ENCODE measurements at places on chromosomes 7 and 10.
A peak's percentile ranks its signal among the peaks of the same experiment; 100 is the strongest.

DNA sequence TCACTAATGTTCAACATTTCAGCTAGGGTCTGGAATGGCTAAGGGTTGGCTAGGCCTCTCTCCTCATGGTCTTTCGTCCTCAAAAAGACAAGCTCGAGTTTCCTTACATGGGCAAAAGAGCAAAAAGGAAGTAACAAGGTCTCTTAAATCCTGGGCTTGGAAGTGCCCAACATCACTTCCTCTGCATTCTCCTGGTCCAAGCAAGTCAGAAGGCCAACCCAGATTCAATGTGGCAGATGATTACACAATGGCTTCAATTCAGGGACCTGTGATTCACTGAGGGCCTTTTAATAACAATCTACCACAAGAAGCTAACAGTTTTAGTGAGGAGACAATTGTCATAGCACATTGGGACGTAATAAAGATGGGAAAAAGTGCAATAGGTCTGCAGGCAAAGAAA, 4.4 kb upstream of the NUP205 start:
- DNase-seq, result no peak

DNA sequence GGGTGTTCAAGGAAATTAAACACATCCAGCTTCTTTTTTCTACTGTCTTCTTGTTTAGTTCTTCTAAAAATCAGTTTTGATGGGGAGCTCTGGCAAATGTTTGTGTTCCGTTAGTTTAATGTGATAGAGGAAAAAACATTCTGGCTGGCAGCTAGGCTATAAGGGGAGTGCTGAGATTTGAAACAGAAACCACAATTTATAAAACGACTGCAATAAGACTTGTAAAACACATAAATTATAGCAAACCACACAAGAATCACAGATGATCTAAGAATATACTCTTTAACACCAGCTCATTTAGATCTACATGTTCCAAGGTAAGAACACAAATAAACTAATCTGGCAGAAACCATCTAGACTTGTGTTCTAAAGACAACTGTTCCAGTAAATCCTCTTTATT, 425.5 kb downstream of the CNTNAP2 start:
- DNase-seq, result no peak

DNA sequence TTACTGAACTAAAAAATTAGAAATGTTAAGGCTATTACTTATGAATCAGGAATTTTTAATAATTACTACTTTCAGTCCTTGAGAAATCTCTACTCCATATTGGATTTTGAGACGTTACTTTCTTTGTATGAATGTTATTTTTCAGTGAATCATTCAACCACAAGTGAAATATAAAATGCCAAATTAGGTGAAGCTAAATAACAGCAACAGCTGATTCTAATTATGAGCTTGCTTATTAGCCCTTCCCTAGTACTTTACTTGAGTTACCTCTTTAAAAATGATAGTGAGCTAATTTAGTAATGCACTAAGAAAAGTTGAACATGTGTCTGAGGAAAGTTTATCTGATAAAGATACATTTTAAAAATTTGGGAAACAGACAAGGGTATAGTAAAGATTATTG, 51.4 kb downstream of the PCGF5 start:
- DNase-seq, result no peak

DNA sequence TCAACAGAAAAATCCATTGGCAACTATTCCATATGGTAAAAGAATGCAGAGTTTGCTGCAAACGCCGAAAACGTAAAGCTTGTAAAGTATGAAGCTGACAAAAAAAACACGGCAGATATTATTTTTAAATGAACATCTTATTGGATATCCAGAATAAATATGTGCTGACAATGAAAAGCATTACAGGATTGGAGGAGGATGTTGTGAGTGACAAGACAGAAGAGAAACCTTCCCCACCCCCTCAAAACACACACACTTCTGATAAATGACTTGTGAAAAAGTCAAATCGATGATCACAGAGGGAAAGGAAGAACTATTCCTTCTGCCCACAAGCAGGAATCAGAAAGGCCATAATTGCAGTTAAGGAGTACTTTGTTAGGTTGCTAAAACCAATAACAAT, 14.6 kb downstream of the FAM131B start:
- no peak for DNase-seq

DNA sequence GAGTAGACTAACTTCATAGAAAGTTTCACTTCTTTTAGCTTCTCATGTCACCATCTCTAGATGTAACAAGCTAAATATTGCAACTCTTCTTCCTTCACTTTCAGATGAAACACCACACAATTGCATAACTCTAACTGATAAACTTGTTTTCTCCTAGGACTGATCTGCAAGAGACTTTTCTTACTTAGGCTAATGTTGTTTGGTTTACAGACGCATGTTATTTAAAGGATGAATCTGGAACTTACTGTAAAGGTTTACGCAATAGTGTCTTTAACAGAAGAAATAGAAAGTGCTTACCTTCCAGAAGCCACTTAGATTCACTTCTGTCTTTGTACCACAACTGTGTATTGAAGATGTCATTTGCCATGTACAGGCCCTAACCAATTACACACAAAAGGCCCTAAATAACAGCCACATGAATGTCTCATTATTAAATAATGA, 22.1 kb upstream of the ZC3HAV1 start:
- DNase-seq, result no peak

- no peak for DNase-seq
Observed at GRCh38 chr10:45000138-45000751, 478 bp upstream of the ZNF22 start.

- DNase-seq, result no peak
Observed at GRCh38 chr10:59894114-59894513, 12.2 kb downstream of the CCDC6 start.

- peak; percentile 38 for DNase-seq
Observed at GRCh38 chr10:71538608-71539260, 142.0 kb downstream of the CDH23 start.

- no peak for DNase-seq
Observed at GRCh38 chr7:116933465-116933864, 19.8 kb upstream of the ST7 start.

GRCh38 chr10:114100848-114101741, 57.4 kb downstream of the ADRB1 start:
- peak; percentile 60 for DNase-seq

DNA sequence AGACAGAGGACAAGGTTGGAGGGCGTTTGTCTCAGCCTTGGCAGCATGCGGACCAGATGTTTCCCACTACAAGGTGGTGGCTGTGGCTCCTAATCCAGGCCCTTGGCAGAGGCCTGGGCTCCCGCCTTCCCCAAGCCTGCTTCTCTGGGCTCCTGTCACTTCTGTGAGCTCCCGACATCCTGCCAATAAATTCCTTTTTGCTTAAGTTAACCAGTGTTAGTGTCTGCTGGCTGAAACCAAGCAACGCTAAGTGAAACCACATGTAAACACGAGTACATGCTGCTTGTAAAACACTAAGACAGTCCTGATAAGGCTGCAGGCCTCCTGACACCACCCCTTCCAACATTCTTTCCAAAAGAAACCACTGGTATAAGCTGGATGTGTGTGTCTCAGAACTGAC, 263.6 kb upstream of the ZMIZ1 start:
- DNase-seq, result no peak

DNA sequence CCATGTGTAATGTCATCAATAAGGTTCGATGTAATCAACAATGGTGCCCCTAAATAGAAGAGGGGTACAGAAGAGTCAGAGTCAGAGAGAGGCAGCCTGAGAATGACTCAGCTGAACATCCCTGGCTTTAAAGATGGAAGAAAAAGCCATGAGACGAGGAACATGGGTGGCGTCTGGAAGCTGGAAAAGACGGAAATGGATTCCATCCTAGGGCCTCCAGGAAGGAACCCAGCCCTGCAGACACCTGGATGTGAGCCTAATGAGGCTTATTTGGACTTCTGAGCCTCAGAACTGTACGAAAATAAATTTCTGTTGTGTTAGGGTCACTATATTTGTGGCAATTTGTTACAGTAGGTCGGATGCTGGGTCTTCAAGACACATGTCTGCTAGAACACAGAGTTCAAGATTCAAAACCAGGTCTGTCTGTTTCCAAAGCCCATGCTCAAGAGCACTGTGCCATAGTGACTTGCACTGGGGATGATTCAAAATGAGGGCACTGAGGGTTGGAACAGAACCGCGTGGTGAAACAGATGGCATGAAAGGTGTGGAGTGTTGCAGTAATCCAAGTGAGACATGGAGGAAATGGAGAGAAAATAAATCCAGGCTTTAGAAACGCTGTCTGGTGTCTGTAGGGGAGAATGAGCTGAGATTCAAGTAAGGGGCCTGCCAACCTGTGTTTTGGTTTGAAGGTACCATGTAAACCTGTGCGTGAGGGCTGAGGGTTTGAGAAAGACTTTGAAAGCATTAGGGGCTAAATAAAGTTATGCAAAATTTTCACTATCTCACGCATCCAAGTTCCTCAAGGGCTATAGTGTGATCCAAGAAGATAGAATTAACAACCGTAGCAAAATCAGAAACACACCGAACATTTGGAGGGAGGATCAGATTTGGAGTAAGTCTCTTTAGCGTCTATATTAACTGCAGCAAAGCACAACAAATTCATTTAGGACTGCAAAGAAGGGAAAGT, 849.1 kb upstream of the AUTS2 start:
- no peak for DNase-seq

Data from H7 (cell line).